ENCODE measurements at places on chromosomes 5 and 9.

DNA sequence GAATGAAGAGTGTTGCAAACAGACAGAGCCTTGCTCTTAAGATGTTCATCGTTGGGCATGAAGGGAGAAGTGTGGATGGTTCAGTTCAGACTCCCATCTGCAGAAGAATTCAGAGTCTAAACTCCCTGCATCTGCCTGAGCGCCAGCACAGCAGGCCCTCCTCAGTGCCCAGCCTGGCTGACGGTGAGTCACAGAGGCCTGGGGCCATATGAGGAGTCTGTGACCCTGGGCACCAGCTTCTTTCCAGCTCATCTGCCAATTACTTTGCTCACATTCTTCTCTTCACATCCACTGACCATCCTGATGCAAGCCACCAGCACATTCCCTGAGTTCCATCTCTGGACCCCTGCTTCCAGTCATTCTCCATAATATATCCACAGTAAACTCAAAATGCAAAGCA, 401.1 kb upstream of the TRPC7 start:
- no peak for DNase-seq

DNA sequence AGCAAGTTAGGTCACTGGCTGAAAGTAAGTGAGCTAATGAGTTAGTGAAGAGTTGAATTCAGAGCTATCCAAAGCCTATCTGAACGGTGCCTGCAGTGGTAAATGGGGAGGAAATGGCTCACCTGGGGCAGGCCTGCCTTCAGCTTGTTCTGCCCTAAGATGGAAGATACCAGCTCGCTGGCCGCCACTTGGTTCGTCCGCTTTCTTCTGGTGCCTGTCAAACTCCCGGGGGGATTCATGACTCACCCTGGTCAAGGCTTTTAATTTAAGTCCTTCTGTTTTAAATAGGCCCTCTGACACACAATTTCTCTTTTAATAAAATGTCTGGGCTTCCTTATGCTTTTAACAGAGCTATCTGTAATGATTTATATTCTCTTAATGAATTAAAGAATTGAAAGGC, 78.8 kb downstream of the CFAP90 start:
- DNase-seq: no peak

DNA sequence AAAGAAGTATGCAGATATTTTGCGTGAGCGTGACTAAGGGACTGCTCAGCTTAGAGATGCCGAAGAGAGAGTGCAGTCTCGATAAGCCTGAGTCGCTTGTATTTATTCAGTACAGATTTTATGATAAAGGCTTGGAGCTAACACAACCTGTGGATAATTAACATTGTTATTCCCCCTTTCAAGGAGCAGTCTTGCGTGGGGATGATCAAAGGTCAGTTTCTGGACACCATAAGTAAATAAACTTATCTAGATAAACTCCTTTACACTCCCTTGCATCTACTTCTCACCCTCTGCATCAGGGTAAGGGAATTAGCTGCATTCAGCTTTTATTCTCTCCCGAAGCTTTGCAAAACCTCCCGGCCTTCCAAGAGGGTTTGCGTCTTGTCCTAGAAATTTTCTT, 357.8 kb upstream of the ST8SIA4 start:
- DNase-seq: no peak

- no peak for DNase-seq
Observed at GRCh38 chr9:68496356-68496755, 44.3 kb downstream of the TMEM252 start.

DNA sequence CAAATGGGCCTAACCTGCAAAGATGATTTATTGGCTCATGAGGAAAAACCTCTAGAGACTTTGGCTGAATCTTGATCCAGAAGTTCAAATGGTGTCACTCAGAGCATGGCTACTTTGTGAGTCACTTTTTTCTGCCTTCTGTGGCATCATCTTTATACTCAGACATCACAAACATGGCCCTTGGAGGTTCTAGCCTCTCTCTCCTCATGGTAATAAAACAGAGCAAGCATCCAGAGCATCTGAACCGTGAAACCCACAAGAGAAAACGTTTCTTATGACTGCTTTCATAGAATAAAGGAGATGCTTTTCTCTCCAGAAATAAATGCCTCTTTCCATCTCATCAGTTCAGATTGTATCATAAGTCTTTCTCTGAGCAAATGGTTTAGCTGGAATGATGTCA, 780.3 kb downstream of the KCTD16 start:
- DNase-seq: no peak

DNA sequence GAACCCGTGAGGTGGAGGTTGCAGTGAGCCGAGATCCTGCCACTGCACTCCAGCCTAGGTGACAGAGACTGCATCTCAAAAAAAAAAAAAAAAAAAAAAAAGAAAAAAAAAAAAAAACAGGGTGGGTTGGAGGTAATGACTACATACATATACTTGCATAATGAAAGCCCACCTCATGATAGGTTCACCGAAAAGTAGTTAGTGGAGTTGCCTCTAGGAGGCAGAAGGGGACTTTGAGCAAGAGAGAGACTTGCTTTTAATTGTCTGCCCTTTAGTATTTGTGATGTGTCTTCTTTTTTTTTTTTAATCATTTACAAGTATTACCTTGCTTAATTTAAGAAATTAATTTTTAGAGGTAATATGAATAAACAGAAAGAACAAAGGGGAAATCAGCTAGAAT, 99.8 kb downstream of the PPARGC1B start:
- DNase-seq: no peak

DNA sequence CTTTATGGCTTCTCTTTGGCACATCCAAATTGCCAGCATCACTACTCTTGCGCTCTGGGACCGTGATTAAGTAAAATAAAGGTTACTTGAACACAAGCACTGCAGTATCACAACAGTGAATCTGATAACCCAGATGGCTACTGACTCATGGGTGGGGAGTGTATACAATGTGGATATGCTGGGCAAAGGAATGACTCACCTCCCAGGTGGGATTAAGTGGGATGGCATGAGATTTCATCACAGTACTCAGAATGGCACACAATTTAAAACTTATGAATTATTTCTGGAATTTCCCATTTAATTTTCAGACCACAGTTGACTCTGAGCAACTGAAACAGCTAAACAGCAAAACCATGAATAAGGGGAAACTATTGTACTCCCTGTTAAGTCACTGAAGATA, 4.3 kb downstream of the GFM2 start:
- DNase-seq: no peak

Measured in activated CD4-positive, alpha-beta T cell treated with anti-CD3 and anti-CD28 coated beads, Interleukin-2, amount 50 U/mL, for 1 hour (primary cell).